ENCODE measurements at places on chromosomes 6 and 20.

DNA sequence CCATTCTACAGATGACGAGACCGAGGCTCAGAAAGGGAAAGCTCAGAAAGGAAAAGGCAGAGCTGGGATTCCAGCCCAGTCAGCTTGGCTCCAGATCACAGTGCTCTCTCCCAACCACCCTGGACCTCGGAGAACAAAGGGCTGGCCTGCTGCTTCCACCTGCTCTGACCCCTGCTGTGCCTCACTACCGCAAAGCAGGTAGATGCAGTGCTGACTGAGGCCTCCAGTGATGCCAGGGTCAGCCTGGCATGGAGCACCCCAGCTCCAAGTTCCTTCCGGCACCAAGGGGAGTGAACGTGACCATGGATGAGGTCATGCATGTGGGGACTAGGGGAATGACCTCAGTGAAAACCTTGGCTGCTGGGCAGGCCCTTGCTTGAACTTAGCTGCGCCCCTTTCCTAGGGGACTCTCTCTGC is 20.7 kb upstream of the TLDC2 start:
- no peak for DNase-seq

DNA sequence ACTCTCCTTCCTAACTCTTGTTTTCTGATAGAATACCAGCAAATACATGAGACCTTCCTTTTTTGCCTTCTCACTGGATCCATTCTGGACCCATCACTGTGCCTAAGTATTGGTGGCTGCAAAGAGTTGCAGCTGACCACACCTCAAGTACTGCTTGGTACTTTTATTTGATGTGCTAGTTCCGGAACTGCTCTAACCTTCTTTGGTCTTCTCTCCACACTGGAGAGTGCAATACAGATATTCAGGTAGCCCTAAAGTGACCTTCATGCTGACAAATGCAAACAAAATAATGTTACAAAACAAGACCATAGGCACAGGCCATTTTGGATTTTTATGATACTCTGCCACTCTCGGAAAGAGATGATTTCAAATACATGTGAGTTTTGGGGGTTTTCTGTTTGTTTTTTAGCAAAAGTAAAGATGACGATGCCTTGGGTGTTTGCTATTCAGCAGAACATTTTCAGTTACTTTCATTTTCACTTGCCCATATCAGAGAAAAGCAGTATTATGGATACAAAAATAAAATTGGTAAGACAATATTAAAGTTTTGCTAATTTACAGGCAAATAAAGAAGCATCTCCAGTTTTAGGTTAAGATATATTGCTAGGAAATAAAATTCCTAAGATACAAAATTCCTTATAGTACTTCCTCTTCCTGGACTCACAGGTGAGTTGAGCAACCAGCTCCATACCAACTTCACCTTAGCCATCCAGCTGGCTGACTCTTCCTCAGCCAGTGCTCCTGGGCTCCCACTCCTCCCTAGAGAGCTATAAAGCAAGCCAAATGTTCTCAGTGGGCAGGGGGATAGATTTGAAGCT is 42.0 kb downstream of the PTPRK start:
- DNase-seq: no peak

GRCh38 chr6:17015551-17016381 is 86.1 kb upstream of the STMND1 start:
- no peak for DNase-seq

GRCh38 chr20:24916412-24916811 is 32.7 kb upstream of the CST7 start:
- no peak for DNase-seq

GRCh38 chr6:111583221-111583620 is 22.5 kb downstream of the TRAF3IP2 start:
- DNase-seq: no peak

GRCh38 chr6:34934516-34934915 is 45.5 kb downstream of the ANKS1A start:
- DNase-seq: no peak

DNA sequence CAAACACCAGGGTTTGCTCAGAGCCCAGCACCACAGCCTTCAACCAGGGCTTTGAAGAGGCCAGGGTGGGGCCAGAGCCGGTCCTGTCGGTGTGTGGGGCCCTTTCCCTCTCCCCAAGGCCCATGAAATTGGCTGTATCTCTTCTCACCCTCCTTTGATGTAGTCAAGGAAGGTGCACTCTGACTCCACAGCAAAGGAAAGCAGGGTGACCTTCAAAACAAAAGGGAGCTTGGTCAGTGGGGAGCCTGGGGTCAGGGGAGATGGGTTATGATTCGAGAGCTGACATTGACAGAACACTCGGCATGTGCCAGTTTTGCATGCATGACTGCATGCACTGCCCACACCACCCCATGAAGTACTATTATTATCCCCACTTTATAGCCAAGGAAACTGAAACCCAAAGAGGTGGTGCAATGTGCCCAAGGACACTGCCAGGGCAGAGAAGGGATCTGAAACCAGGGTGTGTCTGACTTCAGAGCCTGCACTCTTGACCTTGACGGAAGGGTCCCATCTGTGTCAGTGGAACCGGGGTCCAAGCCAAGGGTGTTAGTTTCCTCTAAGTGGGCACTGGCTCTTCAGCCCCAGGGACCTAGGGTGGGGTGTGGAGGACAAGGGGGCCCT is 55.4 kb downstream of the RAB44 start:
- no peak for DNase-seq

- no peak for DNase-seq
These were observed 88.0 kb downstream of the SCML4 start for GRCh38 chr6:107735906-107736635.

GRCh38 chr20:35541118-35541782 is 628 bp upstream of the ERGIC3 start:
- DNase-seq: no peak

DNA sequence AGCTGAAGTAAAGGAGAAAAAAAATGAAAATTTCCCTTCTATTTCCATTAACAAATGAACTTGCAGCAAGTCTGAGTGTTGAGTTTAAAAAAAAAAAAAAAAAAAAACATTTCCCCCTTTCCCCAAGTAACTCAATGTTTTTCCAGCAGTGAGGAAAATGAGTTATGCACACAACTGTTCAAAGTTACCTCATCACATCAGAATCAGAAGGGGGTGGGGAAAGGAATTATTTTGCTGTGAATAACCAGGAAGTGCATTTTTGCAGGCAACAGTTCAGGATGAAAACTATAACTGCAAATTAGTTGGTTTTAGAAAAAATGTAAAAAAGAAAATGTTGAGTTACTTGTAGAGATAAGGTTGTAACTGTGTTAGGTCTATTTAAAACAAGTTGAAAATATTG is 568.9 kb upstream of the CITED2 start:
- no peak for DNase-seq

DNA sequence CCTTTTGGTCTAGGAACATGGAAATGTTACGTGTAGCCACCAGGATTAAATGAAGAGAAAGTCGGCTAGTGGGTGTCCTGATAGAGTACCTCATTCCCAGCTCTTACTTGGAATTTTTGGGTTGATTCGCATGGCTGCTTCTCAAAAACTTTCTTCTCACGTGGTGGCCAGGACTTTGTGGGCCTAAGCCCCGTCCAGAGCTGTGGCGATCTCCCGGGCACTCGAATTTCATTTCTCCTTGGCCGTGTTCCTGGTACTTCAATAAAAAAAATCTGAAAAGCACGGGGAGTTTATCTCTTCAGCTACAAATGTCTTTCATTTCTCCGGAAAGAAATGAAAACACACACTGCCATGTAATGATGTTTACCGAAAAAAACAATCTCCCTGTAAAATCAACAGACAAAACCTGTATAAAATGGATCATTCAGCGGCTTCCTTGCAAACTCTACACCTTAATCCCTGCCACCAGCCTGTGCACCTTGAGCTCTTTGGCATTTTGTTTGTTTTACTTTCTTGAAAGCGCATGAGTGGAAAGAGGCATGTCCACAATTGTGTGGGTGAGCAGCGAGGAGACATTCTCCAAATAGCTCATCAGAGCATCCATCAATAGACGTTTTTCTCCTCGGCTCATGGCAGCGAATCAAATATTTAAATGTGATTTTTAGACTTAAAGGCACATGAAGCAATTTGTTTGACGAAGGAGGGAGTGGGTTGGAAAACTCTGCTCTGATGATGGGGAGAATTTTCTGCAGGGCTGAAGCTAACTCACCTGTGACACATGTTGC is 173.1 kb downstream of the TFAP2C start:
- DNase-seq: no peak

GRCh38 chr6:149273318-149273717 is 44.2 kb upstream of the TAB2 start:
- no peak for DNase-seq

- no peak for DNase-seq
These were observed 27.6 kb upstream of the SCAF8 start for GRCh38 chr6:154705471-154706113.

GRCh38 chr20:19232997-19233794 is 20.8 kb downstream of the SLC24A3 start:
- no peak for DNase-seq

DNA sequence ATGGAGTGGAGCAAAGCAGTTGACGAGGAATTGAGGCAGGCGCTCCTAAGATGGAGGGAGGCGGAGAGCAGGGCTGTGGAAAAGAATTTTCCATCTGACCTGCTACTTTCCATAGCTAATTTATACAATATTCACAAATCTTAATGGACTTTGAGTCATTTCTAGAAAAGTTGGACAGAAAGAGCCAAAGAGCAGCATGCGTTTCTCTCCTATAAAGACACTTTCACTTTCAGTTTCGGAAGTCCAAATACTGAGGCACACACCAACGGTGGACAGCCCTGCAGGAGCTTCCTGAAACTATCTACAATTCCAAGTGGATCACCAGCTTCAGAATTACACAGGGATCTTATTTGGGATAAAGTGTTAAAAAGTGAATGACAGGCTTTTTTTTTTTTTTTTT is 43.5 kb downstream of the PANK2 start:
- DNase-seq: no peak

GRCh38 chr6:166333172-166333995 is 9.0 kb downstream of the SFT2D1 start:
- DNase-seq: no peak

All from activated CD8-positive, alpha-beta memory T cell treated with anti-CD3 and anti-CD28 coated beads for 48 hours (primary cell).